Inflammatory macrophage (primary cell): ENCODE measurements at places on chromosomes 2 and 18.

- no peak for DNase-seq
These were observed 84.8 kb upstream of the DNAJC10 start for GRCh38 chr2:182631299-182631698.

GRCh38 chr18:42112657-42113420 is 157.8 kb downstream of the PIK3C3 start:
- DNase-seq = no peak

- DNase-seq = no peak
These were observed 49.8 kb downstream of the FBLN7 start for GRCh38 chr2:112187805-112188596.

DNA sequence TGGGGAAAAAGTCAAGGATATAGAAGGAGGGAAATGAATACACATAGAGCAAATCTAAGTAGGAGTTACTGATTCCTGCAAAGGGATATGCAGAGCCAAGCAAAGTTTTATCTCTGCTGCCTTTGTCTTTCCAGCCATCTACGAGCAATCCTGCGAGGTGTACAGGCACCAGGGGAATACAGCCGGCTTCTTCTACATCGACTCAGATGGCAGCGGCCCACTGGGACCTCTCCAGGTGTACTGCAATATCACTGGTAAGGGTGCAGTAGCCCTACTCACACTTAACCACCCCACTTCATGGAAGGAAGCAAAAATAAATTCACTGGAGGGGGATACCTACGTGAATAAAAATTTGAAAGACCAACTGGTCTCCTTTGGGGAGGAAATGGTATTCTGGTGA is 584.6 kb downstream of the CNTNAP5 start:
- no peak for DNase-seq
